ENCODE measurements at places on chromosomes 12 and 14.

DNA sequence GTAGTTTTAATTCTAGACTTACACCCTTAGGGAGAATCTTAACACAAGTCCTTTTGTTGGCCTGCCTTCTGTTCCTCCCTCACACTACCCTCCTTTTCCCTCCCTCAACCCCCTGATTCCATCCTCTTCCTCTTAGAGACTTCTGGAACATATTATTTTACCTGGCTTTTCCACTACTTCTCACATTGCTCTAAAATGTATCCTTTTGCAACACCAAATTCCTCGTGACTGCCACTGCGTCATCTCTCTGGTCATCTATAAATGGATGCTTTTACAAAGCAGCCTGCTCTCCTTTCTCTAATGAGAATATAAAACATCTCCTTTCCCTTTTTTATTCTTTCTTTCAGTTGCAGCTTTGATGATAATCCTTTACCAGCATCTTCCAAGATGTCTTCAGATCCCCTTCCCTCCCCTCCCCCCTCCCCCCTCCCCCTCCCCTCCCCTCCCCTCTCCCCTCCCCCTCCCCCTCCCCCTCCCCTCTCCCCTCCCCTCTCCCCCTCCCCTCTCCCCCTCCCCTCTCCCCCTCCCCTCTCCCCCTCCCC is 93.6 kb downstream of the DIP2B start:
- H3K27ac ChIP-seq: no peak overlapping the region
- H3K4me3 ChIP-seq: no peak overlapping the region
- DNase-seq: no peak
- no peaks in the 10 kb centered on the region for H3K27me3 ChIP-seq
- H3K4me1 ChIP-seq: no peaks in the 10 kb centered on the region

GRCh38 chr14:105165761-105166485 is 2.7 kb downstream of the JAG2 start:
- H3K4me1 ChIP-seq: peaks cover 38% of the 10 kb centered on the region
- DNase-seq: no peak
- peak overlapping the region; percentile 73 for H3K27ac ChIP-seq
- H3K36me3 ChIP-seq: no peaks in the 10 kb centered on the region
- H3K4me3 ChIP-seq: peak overlapping the region; percentile 51
- H3K27me3 ChIP-seq: no peaks in the 10 kb centered on the region

GRCh38 chr12:48356041-48356768 is 5.5 kb upstream of the ZNF641 start:
- no peak for DNase-seq
- peaks cover 7% of the 10 kb centered on the region for H3K4me1 ChIP-seq
- no peak overlapping the region for H3K4me3 ChIP-seq
- H3K27ac ChIP-seq: no peak overlapping the region
- no peaks in the 10 kb centered on the region for H3K36me3 ChIP-seq
- no peaks in the 10 kb centered on the region for H3K27me3 ChIP-seq

- no peaks in the 10 kb centered on the region for H3K4me1 ChIP-seq
- no peak overlapping the region for H3K4me3 ChIP-seq
- H3K36me3 ChIP-seq: no peaks in the 10 kb centered on the region
- no peak for DNase-seq
Observed at GRCh38 chr12:46794593-46795190, 31.1 kb downstream of the SLC38A4 start.

- DNase-seq: no peak
- no peaks in the 10 kb centered on the region for H3K27me3 ChIP-seq
- H3K4me3 ChIP-seq: no peak overlapping the region
Observed at GRCh38 chr14:57480051-57480450, 13.6 kb downstream of the CCDC198 start.

DNA sequence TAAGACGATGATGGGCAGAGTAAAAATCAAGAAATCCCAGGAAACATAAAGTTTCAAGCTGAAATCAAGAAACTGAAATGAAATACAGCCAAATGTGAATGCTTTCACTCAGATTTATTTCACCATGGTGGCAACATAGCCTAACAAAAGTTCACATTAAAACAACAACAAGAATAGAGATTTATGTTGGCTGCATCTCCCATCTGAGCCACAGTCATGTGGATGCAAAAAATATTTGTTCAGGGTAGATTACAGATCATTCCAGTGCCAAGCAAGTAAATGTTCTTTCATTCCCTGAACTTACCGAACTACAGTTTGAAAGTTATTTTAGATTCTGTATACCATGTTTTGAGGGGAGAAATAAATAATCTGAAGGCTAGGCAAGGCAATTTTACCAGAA is 159.9 kb upstream of the TMTC1 start:
- H3K27ac ChIP-seq: no peak overlapping the region
- no peaks in the 10 kb centered on the region for H3K27me3 ChIP-seq
- DNase-seq: no peak
- no peak overlapping the region for H3K4me3 ChIP-seq

GRCh38 chr12:759628-760027 is 7.2 kb downstream of the WNK1 start:
- no peaks in the 10 kb centered on the region for H3K4me1 ChIP-seq
- no peak overlapping the region for H3K4me3 ChIP-seq
- H3K27me3 ChIP-seq: no peaks in the 10 kb centered on the region

- no peak for DNase-seq
- no peaks in the 10 kb centered on the region for H3K36me3 ChIP-seq
- H3K27ac ChIP-seq: no peak overlapping the region
- no peak overlapping the region for H3K4me3 ChIP-seq
- H3K4me1 ChIP-seq: no peaks in the 10 kb centered on the region
Observed at GRCh38 chr12:128707488-128707887, 116.3 kb downstream of the SLC15A4 start.

DNA sequence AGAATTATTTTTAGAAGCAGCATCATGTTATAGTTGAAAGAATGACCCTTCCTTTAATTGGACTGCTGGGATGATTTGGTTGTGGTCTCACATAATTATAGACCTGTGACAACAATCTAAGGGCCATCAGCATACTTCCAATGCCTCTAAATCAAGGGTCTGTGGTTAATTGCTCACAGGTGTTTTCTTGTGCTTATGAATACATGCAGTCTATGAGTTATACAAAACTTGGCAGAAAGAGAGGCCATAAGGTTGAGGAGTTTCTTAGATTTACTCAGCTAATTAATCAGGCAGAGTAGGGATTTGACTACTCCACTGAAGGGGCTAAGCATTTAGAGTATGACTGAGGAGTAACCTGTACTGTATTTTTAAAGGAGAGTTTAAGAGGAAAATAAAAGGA is 37.0 kb upstream of the FRMD6 start:
- no peaks in the 10 kb centered on the region for H3K36me3 ChIP-seq
- H3K4me1 ChIP-seq: peaks cover 38% of the 10 kb centered on the region
- H3K27ac ChIP-seq: peak overlapping the region; percentile 4
- H3K27me3 ChIP-seq: no peaks in the 10 kb centered on the region
- H3K4me3 ChIP-seq: no peak overlapping the region

- no peaks in the 10 kb centered on the region for H3K36me3 ChIP-seq
- no peak overlapping the region for H3K27ac ChIP-seq
- no peak for DNase-seq
- H3K4me3 ChIP-seq: no peak overlapping the region
- no peaks in the 10 kb centered on the region for H3K27me3 ChIP-seq
Observed at GRCh38 chr12:58959639-58960300, 39.5 kb upstream of the LRIG3 start.

DNA sequence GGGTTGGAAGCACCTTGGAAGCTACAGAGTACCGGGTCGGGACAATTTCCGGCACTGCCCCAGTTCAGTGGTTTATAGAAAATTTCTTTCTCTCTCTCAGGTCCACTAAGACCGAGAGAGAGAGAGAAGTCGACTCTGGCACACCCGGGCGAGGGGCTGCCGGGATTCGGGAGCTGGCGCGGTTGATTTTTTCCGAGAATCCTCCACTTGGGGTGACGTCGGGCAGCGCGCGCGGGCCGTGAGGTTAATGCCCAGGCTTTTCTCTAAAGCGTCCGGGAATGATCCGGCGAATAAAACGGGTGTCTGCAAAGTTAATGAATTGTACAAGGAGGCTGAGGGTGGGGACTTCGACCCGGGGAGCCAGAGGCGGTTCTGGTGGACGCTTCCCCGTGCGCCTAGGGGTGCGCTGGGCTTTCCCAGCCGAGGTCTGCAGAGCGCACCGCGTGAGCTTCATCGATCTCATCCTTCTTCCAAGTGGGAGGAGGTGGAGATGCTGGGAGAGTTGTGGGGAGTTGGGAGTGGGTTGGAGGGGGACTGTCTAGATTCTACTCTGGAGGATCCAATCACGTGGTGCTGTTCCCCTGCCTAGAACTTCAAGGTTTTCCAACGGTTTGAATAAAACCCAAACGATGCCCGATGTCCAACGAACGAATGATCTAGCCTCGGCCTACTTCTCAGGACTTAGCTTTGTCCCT is 51.9 kb upstream of the TBX3 start:
- peaks cover 46% of the 10 kb centered on the region for H3K27me3 ChIP-seq
- no peak overlapping the region for H3K4me3 ChIP-seq
- no peak overlapping the region for H3K27ac ChIP-seq
- no peak for DNase-seq

GRCh38 chr14:48417715-48418500 is 742.5 kb upstream of the MDGA2 start:
- H3K36me3 ChIP-seq: no peaks in the 10 kb centered on the region
- no peaks in the 10 kb centered on the region for H3K4me1 ChIP-seq
- DNase-seq: no peak
- no peak overlapping the region for H3K27ac ChIP-seq

GRCh38 chr12:1297639-1298175 is 296.7 kb downstream of the FBXL14 start:
- H3K4me3 ChIP-seq: no peak overlapping the region
- no peaks in the 10 kb centered on the region for H3K36me3 ChIP-seq
- no peaks in the 10 kb centered on the region for H3K27me3 ChIP-seq
- no peak overlapping the region for H3K27ac ChIP-seq

DNA sequence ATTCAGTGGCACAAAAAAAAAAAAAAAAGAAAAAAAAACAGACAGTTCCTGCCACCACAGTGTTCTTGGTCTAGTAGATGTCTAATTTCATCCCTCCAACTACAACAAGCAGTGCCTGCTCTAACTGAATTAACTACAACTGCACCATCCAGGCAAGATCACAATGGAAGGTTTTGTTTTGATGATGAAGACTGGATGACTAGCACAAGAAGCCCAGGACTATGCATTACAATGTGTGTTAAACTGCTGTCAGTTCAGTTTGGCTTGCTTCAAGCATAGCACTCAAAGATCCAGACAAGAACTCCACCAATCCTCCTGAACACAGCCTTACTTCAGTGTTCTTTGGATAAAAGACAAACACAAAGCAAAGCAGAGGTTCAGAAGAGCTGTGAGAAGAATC is 279.9 kb downstream of the GRIN2B start:
- H3K27me3 ChIP-seq: peaks cover 5% of the 10 kb centered on the region
- H3K36me3 ChIP-seq: no peaks in the 10 kb centered on the region
- no peak overlapping the region for H3K4me3 ChIP-seq
- H3K4me1 ChIP-seq: no peaks in the 10 kb centered on the region
- no peak for DNase-seq

- no peak overlapping the region for H3K27ac ChIP-seq
- DNase-seq: no peak
- peak overlapping the region; percentile 53 for H3K4me3 ChIP-seq
- H3K36me3 ChIP-seq: no peaks in the 10 kb centered on the region
Observed at GRCh38 chr12:21526721-21527345, 737 bp downstream of the SPX start.

DNA sequence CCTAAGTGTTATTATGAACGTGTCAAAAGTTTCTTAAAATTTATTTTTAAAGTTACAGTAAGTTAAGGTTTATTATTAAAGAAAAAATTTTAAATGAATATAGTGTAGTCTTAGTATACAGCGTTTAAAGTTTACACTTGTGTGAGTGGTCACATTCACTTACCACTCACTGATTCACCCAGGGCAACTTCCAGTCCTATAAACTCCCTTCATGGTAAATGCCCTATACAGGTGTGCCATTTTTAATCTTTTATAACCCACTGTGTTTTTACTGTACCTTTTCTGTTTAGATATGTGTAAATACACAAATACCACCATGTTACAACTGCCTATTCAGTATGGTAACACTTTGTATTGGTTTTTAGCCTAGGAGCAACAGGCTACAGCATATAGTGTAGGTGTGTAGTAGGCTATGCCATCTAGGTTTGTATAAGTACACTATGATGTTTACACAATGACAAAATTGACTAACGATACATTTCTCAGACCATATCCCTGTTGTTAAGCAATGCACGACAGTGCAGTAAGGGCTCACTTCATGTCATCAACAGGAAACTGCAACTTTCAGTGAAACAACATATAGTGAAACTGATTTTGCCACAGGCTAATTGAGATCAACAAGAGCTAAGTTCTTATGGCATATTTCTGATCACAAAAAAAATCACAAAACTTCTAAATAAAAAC is 112.0 kb upstream of the TMCC3 start:
- H3K36me3 ChIP-seq: no peaks in the 10 kb centered on the region
- no peaks in the 10 kb centered on the region for H3K27me3 ChIP-seq
- H3K27ac ChIP-seq: no peak overlapping the region

- peaks cover 8% of the 10 kb centered on the region for H3K4me1 ChIP-seq
- H3K4me3 ChIP-seq: no peak overlapping the region
- H3K27ac ChIP-seq: no peak overlapping the region
Observed at GRCh38 chr14:100530270-100531072, 56.7 kb downstream of the BEGAIN start.

DNA sequence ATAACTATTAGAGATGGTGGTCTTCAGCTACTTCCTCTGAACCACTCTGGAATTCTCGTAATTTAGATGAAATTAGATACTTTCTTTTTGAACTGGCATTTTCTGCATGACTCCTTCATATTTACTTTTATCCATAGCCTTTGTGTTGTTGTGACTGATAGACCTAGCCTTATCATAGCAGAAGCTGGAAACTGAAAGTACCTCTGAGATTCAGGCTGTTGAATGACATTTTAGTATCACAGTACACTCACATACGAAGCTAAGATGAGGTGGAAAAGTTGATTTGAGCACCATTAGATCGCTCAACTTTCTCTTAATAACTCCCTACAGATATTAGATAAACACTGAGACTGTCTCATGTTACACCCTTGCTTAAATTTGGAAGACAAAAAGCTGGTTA is 525.1 kb upstream of the FBXO33 start:
- H3K4me1 ChIP-seq: no peaks in the 10 kb centered on the region
- H3K27ac ChIP-seq: no peak overlapping the region
- no peak overlapping the region for H3K4me3 ChIP-seq
- H3K36me3 ChIP-seq: no peaks in the 10 kb centered on the region
- DNase-seq: no peak

- H3K27ac ChIP-seq: no peak overlapping the region
- no peaks in the 10 kb centered on the region for H3K27me3 ChIP-seq
- no peak overlapping the region for H3K4me3 ChIP-seq
- no peaks in the 10 kb centered on the region for H3K36me3 ChIP-seq
Observed at GRCh38 chr14:104443391-104444158, 136.0 kb upstream of the C14orf180 start.

DNA sequence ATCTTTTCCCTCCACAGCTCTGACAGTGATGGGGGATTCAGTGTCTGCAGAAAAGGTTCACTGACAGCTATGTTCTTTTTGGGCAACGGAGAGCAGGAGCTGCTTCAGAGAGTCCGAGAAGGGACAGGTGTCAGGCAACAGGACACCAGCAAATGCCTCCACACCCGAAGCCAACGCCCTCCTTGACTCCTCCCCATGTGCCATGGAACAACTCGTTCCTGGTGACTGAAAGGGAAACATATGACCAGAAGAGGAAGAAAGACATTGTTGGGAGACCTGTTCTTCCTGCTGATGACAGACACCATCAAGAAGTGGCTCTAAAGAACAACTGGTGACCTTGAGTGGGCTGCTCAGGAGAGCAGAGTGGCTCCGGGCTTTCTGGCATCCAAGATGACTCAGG is 172.3 kb upstream of the NOS1 start:
- DNase-seq: no peak
- no peak overlapping the region for H3K4me3 ChIP-seq
- no peaks in the 10 kb centered on the region for H3K4me1 ChIP-seq
- no peak overlapping the region for H3K27ac ChIP-seq

All from esophagus squamous epithelium (tissue), 5 donors.